ENCODE measurements at places on chromosomes 7 and 10. TPM values are rescaled to one million over a fixed set of nuclear protein-coding genes. Genes with fewer than 3 reads are reported as not detected.

DNA sequence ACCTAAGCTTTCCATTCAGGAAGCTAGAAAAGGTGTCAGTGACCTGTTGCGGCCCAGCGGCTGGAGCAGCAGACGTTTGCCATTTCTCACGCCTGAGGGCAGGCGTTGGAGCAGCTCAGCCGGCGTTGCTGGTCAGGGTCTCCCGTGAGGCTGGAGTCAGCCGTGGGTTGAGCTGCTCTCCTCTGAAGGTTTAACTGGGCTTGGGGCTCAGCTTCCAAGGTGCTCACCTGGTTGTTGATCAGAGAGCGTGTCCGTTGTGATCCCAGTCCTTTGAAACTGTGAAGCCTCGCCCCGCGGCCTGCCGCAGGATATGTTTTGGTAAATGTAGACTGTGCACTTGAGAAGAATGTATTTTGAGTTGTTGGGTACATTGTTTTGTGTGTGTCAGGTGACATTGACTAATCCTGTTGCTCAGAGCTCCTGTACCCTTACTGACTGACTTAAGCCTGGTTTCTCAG is 20.6 kb upstream of the PWWP2B start:
- peak; percentile 32 for DNase-seq

Gene CABCOCO1
- total RNA-seq: 0.26 TPM

DNA sequence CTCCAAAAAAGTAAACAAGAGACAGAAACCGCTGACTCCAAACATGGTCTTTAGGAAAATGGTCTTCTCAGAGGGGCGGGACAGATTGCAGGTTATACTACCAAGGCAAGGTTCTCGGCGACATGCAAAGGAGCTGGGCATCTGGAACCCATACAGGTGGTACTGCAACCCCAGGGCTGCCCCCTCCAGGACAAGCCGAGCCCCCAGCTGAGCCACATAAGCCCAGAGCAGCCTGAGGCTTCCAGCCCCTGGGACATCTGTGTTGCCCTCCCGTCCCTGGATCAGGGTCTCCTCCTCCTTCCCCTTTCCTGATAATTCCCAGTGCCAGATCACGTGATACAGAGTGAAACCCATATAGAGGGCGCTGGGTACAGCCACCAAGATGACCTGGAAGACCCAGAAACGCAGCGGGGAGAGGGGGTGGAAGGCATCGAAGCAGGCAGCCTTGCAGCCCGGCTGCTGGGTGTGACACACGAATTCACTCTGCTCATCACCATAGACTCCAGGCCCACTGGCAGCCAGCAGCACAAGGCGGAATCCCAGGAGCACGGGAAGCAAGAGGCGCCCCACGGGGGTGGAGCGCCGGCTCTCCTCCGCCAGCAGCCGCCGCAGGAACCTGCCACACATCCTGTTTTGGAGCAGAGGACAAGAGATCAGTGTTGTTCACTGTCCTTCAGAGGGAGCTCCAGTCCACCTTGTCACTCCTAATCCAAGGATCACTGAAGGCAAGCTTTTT is at the start of gene GJC3:
Gene GJC3 (minus strand): TSS at position 627 of the 736 bp plus-strand sequence. CDS start 0 bp downstream, at position 627.
- DNase-seq: peak; percentile 76

Gene LAMB1
- total RNA-seq: 196 TPM

GRCh38 chr10:33309406-33309805 is 25.1 kb downstream of the NRP1 start:
- no peak for DNase-seq

- no peak for DNase-seq
Observed at GRCh38 chr10:12526311-12526710, 177.0 kb downstream of the CAMK1D start.

GRCh38 chr10:33260403-33261149 is 73.9 kb downstream of the NRP1 start:
- DNase-seq: no peak

GRCh38 chr7:99719996-99720769 is 14.8 kb downstream of the CYP3A7 start:
- DNase-seq: no peak

Gene DLG5
- total RNA-seq: 70.6 TPM

Gene NME8
- 2.0 TPM for total RNA-seq

Gene ZNF22
- total RNA-seq: 20.9 TPM

DNA sequence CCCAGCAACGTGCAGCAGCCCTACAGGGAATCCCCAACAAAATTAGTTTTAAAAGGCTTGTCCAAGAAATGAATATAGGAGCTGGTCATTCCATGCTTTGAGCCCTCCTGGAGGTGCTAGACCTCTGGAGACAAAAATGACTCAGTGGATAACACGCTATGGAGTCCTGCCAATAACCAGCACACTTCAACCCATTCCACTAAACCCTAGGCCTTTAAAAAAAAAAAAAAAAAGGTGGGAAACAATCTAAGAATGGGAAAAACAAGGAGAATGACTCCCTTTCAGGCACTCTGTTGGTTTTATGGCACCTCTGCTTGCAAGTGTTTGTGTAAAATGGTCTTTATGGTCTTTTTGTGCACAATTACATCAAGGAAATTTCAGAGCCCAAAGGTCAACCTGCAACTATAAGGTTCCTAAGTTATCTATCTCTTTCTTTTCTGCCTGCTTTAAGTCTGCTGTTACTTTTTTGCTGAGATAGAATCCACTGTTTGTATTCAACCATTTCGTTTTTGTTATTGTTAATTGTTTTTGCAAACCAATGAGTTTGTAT is 21.3 kb downstream of the AVL9 start:
- DNase-seq: no peak

DNA sequence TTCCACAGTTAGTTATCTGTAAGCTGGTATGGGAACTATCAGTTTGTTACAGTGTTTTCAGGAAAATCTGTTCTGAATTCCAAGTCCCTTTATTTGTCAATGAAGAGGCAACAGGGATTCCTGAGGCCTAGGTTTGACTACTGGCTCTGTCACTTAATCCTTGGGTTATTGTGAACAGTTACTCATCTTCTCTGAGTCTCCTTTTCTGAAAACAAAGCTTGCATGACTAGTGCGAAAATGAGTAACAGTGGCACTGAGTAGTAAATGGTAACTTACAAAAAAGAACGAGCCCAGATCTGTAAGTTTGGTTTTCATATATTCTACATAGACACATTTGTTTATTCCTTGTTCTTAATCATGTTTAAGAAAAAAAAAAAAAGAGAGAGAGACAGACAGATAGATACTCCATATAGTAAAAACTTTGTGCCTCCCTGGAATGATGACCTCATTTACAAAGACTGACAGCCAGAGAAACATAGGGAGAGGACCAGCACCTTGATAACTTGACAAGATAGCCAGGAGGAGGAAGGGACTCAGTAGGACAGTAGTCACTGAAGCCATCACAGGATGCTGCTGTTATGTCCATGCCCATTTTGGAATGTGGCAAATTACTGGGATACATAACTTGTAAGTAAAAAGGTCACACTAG is 1.9 kb downstream of the MRPS33 start:
- no peak for DNase-seq

All from aorta (tissue), 5 donors.